Stimulated activated CD8-positive, alpha-beta memory T cell treated with anti-CD3 and anti-CD28 coated beads, Interleukin-7, amount 100 ng/mL, for 4 hours (primary cell): ENCODE measurements at places on chromosomes 13 and 19.

DNA sequence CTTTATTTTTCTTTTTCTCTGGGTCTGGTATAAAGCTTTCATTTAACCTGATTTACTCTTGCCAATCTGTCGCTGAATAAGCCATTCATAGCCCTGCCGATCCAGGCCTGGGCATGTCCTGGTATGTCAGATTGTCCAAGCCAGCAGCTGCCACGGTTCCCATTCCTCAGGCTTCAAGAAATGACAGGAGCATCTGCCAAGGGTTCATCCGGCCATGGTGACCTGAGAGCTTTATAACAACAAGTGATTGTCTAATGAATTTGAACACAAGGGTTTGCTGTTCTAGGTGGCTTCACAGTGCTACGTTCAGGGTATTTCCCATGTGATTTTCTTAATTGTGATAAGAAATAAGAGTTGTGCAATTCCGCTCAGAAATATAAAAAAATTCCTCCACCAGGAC lies 20.0 kb downstream of the PNMA8A start:
- DNase-seq = no peak

DNA sequence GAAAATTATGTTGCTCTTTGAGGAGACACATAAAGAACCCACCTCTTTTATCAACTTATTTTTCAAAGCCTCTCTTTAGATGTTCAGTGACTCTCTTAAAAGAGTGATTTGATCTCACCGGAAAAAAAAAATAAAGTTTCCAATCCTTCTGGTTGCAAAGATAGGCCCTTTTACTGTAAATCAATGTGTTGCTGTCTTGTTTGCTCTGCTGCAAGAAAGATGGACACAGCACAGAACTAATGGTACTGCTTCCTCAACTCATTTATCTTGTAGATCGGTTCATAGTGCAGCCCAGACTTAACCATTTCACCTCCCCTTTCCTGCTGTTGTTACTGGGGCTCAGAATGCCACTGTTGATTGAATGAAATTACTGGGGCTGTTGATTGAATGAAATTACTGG lies 388.9 kb upstream of the KLF12 start:
- DNase-seq = no peak

GRCh38 chr13:45337803-45338202 lies 3.2 kb downstream of the TPT1 start:
- no peak for DNase-seq

- no peak for DNase-seq
Measured at GRCh38 chr19:51065221-51065960, 499 bp upstream of the KLK13 start.

DNA sequence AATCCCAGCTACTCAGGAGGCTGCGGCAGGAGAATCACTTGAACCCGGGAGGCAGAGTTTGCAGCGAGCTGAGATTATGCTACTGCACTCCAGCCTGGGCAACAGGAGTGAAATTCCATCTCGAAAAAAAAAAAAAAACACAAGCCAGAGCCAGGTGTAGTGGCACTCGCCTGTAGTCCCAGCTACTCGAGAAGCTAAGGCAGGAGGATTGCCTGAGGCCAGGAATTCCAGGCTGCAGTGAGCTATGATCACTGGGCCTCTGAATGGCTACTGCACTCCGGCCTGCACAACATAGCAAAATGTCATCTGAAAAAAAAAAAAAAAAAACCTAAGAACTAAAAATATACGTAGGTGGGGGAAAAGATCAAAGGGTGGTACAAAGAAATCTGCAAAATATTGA lies 19.4 kb downstream of the EPS15L1 start:
- no peak for DNase-seq

DNA sequence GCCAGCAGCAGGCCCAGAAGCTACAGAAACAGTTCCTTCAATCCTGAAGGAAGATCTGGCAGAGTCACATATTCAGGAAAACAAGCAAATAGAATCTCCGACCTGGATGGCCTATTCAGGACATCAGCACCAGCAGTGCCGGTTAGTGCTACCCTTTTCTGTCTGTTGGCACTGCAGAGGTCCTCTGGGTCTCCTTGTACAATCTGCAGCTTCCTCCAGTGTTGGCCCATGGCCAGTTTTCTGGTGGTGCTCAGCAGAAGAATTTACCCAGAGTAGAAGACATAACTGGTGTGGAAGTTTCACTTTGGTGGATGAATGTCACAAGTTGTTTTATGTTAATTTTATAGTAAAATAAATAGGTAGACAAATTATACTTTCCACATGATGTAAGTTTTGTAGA lies 498.1 kb downstream of the COG6 start:
- DNase-seq = no peak

DNA sequence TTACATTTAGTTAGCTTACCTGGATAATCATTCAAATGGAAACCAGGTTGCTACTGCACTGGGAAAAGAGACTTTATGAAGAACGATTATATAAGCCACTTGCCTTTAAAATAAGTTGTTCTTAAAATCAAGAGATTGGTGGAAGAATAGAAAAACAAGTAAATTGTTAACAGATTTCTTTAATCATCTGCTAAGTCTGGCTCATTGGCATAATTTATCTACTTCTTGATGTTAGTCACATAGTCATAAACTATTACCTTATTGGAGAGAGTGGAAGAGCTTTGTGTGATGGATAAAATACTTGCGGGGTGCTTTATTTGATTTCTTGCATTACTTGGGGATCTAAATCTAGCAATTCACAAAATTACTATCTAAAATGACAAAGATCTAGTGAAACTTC lies 6.8 kb downstream of the LSM14A start:
- DNase-seq = no peak

- DNase-seq = no peak
Measured at GRCh38 chr13:75860935-75861334, 224.8 kb downstream of the LMO7 start.

DNA sequence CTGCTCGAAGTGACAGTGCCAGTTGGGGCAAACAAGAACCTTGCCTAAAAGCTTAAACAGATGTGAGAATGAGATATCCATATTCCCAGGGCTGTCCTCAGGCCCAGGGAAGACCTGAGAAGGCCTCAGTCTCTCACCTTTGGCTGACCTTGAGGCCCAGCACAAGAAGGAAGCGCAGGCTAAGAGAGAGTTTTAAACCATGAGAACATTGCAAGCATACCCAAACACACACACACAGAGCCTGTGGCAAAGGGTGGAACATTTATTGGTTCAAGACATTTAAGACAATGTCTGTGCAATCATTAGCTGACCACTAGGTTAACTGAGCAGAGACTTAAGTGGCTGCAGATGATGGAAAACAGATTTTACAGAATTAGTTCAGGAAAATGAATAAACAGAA lies 248.2 kb downstream of the NBEA start:
- no peak for DNase-seq

DNA sequence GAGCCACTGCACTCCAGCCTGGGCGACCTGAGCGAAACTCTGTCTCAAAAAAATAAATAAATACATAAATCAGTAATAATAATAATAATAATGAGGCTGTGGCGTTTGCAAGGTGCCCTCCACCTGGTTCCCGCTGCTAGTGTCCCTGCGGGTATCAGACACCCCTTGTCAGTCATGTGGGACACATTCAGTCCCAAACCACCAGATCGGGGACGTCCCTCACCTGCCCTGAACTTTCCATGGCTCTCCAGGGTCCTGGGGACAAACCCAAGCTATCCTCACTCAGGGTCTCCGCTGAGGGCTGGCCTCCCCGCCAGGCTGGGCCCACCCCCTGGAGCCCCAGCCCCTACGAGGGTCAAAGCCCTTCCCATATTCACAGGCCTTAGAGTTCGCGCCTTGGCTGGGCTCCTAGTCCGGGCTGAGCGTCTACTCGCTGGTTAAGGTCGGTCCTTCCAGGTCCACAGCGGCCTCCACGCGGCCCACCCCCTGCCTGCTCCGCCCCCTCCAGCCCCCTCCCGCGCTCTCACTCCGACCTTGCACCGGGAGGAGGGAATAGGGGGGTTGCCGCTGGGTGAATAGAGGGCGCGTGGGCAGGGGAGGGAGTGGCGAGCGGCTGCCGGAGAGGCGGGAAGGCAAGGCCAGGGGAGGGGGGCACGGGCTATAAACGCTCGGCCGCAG lies 349 bp upstream of the KISS1R start:
- no peak for DNase-seq

GRCh38 chr13:48142436-48142835 lies 47.5 kb upstream of the MED4 start:
- no peak for DNase-seq

GRCh38 chr13:111368091-111368490 lies 47.6 kb downstream of the TEX29 start:
- DNase-seq = no peak

- no peak for DNase-seq
Measured at GRCh38 chr19:1471515-1472160, 7.4 kb downstream of the C19orf25 start.

DNA sequence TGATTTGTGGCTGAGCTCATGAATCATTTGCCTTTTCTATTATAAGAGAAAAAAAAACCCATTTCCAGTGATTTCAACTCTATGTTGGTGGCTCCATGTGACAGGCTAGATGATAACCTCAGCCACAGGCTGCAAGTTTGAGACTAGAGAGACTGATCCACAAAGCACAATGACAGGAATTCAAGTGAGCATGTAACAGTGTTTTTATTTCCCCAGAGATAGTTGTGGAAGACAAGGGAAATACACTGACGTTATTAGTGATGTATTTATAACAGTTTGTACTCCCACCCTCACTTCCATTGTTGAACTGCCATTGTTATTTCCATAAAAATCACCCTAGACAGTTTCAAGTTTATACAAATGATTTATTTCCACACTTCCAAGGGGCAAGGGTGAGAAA lies 27.9 kb upstream of the EDNRB start:
- no peak for DNase-seq

DNA sequence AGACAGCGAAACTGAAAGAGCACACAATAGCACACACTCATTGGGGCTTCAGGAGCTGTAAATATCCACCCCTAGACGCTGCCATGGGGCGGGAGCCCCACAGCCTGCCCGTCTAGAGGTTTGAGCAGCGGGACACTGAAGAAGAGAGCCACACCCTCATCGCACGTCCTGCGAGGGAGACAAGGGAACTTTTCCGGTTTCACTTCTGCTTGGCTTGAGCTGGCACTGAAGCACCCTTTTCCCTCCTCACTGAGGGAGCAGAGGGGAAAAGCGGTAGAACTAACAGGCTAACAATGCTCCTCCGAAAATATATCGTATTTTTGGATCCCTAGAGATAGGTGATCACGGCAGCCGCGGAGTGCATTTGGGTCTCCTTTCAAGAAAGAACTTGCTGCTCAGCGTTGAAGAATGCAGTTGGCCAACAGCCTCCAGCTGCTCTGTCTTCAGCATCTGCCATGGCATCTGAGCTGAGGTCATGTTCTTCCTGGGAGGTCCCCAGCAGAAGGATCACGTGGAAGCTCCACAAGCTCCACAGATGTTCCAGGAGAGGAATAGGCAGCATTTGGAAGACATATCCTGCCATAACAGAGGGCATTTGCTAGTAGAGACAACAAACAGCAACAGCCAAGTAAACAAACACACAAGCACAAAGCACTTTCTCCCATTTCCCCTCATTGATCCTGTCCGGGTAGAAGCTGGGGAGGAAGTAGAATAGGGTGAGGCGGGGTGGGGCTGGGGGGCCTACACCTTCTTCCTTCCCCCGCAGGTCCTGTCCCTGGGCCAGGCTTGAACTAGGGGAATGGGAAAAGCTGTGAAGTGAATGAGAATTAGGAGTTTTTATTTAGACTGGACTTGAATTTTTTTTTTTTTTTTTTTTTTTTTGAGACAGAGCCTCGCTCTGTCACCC lies 44.8 kb upstream of the ALOX5AP start:
- DNase-seq = no peak

DNA sequence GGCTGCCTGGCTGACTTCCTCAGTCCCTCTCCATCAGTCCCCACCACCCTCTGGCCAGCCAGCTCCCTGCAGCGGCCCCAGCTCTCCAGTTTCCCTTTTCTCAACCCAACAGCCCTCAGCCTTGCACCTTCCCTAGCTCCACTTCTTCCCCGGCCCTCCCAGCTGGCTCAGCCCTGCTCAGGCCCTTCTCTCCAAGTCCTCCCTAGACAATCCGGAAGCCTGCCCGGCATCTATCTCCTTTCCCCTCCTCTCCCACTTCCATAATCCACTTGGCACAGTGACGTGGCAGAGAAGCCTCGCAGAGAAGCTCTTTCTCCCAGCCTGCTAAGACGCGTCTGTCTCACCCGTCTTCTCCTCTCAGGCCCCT lies 1.1 kb downstream of the UBXN6 start:
- no peak for DNase-seq

- no peak for DNase-seq
Measured at GRCh38 chr19:27679905-27680304, 1533.0 kb downstream of the UQCRFS1 start.

- DNase-seq = no peak
Measured at GRCh38 chr13:91816263-91816807, 417.9 kb downstream of the GPC5 start.

- no peak for DNase-seq
Measured at GRCh38 chr19:38057959-38058690, 151.1 kb downstream of the SIPA1L3 start.

- DNase-seq = no peak
Measured at GRCh38 chr13:20425819-20426219, 99.8 kb downstream of the CRYL1 start.

DNA sequence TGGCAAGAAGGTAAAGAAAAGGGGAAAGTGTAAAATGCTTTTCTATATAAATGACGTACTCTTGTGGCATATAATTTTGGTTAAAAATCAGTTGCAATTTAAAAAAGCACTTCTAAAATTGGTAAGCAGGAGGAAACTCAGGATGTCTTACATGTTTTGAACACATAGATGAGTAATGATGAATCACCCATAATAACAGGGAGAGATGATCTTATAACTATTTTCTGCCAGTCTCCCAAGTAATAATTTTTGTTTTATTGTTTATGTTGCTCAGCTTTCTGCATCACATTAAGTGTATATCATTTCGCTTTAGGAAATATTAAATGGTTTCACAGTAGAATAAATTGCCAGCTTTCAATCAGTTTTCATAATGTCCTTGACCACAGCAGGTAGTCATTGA lies 1430.7 kb upstream of the PCDH20 start:
- no peak for DNase-seq

DNA sequence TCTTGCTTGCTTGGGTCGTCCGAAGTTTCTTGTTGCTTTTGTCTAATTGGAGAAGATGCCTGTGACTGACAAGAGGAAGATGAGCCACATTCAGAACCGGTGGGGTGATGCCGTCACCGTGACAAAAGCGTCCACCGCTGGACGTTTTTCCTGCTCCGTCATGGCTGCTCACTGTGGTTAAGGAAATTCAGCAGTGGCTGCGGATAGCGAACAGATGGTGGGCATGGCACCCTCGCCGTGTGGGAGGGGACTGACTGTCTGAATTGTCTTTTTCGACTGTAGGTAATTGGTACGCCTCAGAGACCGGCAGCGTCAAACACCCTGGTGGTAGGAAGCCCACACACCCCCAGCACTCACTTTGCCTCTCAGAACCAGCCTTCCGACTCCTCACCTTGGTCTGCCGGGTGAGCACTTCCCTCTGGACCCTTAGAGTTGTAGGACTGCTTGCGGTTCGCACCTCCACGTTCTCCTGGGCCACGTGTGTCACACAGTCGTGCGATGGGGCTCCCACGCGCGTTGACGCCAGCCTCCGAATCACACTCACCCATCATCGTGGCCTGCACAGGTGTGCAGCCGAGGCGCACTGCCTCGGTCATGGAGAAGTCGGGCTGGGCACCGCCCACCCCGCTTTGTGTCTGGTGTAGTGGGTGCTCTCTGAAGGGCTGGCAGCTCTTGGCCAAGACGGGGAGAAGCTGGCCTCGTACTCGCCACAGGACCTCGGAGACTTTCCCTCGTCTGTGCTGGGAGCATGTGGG lies 26.5 kb downstream of the ATP4B start:
- DNase-seq = no peak
